ENCODE measurements at places on chromosomes 13 and 19. TPM values are rescaled to one million over a fixed set of nuclear protein-coding genes. Genes with fewer than 3 reads are reported as not detected.

TMEM221 gene
- not detected for total RNA-seq

STOML3 gene
- not detected for total RNA-seq

TEKTIP1 gene
- 4.7 TPM for total RNA-seq

FFAR2 gene
- 0.82 TPM for total RNA-seq

ZNF208 gene
- total RNA-seq = 3.7 TPM

RAB3D gene
- 54.0 TPM for total RNA-seq

HNRNPL gene
- 418 TPM for total RNA-seq

ERICH6B gene
- total RNA-seq = not detected

RPS28 gene
- 1,854 TPM for total RNA-seq

GTF3A gene
- 76.0 TPM for total RNA-seq

MBD3L2 gene
- total RNA-seq = not detected

CLDND2 gene
- not detected for total RNA-seq

CEACAM6 gene
- total RNA-seq = 260 TPM

FAAP24 gene
- 1.3 TPM for total RNA-seq

- DNase-seq = no peak
- H3K27me3 ChIP-seq = no peaks in the 10 kb centered on the region
- H3K36me3 ChIP-seq = no peaks in the 10 kb centered on the region
- H3K4me1 ChIP-seq = no peaks in the 10 kb centered on the region
Measured at GRCh38 chr13:41487222-41487621, 29.9 kb downstream of the RGCC start.

DNA sequence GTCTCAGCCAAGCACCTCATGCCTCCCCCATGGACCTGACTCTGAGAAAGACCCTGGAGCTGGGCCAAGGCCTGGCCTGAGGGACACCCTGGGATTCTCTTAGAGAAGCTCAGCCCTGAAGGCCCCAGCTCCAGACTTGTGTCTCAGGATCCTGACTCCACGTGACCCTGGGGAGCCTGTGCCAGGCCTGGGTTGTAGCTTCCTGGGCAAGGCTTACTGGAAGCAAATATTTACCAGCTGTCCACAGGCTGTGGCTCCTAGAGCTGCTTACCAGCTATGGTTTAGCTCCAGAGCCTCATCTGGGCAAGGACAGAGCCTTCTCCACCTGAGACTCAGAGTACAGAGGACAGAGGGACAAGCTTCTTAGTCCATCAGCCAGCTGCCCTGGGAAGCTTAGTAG is 61.0 kb upstream of the CEACAM8 start:
- no peak for DNase-seq
- no peak overlapping the region for H3K4me3 ChIP-seq
- no peaks in the 10 kb centered on the region for H3K36me3 ChIP-seq
- H3K4me1 ChIP-seq = no peaks in the 10 kb centered on the region
- H3K27ac ChIP-seq = no peak overlapping the region
- no peaks in the 10 kb centered on the region for H3K27me3 ChIP-seq

DNA sequence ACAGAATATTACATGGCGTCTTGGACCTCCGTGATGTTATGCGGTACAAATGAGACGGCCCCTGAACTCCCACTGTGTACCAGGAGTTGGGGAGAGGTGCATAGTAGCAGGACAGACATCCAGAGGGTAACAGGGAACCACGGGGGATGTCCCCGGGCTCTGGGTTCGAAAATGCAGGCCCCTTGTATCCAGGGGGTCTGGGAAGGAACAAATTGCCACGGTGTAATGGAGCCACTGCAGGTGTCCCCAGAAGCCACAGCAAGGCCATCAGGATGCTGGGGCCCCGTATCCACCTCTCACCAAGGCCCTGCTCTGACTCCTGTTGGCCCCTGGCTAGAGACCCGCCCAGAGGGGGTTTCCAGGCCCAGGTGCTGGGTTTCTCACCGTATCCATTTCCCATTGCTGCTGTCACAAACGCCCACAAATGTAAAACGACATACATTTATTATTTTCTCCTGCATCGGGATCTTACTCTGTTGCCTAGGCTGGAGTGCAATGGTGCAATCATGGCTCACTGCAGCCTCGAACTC is 77.8 kb downstream of the INSR start:
- no peaks in the 10 kb centered on the region for H3K27me3 ChIP-seq
- no peaks in the 10 kb centered on the region for H3K4me1 ChIP-seq
- H3K4me3 ChIP-seq = no peak overlapping the region

DNA sequence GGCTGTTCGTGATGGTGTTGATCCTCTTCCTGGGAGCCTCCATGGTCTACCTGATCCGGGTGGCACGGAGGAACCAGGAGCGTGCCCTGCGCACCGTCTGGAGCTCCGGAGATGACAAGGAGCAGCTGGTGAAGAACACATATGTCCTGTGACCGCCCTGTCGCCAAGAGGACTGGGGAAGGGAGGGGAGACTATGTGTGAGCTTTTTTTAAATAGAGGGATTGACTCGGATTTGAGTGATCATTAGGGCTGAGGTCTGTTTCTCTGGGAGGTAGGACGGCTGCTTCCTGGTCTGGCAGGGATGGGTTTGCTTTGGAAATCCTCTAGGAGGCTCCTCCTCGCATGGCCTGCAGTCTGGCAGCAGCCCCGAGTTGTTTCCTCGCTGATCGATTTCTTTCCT is 12.2 kb upstream of the C19orf33 start:
- no peak for DNase-seq
- H3K27me3 ChIP-seq = no peaks in the 10 kb centered on the region
- H3K4me1 ChIP-seq = no peaks in the 10 kb centered on the region
- no peaks in the 10 kb centered on the region for H3K36me3 ChIP-seq
- no peak overlapping the region for H3K4me3 ChIP-seq

- H3K4me1 ChIP-seq = peaks cover 8% of the 10 kb centered on the region
- no peaks in the 10 kb centered on the region for H3K27me3 ChIP-seq
- H3K36me3 ChIP-seq = no peaks in the 10 kb centered on the region
- peak overlapping the region; percentile 49 for H3K27ac ChIP-seq
- DNase-seq = no peak
Measured at GRCh38 chr13:45162821-45163220, 38.0 kb downstream of the KCTD4 start.

DNA sequence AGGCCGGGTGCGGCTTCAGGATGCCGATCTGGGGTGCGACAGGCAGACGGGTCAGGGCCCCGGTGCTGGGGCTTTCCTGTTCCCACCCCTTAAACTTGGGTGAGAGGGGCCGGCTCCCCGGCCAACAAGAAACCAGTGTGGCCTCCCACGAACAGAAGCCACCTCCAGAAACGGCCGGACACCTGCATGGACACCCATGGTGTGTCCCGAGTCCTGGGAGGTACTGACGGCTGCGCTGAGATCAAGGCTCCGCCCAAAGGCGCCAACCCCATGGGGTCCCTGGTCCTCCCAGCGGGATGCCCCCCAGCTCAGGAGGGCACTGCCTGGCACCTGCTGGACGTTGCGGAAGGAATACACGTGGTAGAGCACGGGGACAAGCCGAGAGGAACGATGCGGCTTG is 11.5 kb downstream of the POLRMT start:
- no peak for DNase-seq
- no peak overlapping the region for H3K4me3 ChIP-seq
- H3K36me3 ChIP-seq = peaks cover 13% of the 10 kb centered on the region

DNA sequence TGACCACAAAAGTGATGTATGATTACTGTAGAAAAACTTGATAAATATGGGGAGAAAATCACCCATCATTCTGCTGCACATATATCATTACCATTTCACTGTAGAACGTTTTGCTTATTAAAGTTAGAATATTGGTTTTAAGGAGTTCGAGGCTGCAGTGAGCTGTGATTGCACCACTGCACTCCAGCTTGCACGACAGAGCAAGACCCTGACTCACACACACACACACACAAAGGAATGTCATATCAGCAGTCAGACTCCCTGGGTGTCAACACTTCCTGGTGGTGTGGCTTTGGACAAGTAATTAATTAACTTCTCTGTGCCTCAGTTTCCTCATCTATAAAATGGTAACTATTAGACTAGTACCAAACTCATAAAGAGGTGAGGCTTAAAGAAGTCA is 11.3 kb upstream of the PNMA8A start:
- no peaks in the 10 kb centered on the region for H3K27me3 ChIP-seq
- no peaks in the 10 kb centered on the region for H3K36me3 ChIP-seq
- H3K27ac ChIP-seq = no peak overlapping the region
- no peak for DNase-seq
- H3K4me1 ChIP-seq = no peaks in the 10 kb centered on the region

DNA sequence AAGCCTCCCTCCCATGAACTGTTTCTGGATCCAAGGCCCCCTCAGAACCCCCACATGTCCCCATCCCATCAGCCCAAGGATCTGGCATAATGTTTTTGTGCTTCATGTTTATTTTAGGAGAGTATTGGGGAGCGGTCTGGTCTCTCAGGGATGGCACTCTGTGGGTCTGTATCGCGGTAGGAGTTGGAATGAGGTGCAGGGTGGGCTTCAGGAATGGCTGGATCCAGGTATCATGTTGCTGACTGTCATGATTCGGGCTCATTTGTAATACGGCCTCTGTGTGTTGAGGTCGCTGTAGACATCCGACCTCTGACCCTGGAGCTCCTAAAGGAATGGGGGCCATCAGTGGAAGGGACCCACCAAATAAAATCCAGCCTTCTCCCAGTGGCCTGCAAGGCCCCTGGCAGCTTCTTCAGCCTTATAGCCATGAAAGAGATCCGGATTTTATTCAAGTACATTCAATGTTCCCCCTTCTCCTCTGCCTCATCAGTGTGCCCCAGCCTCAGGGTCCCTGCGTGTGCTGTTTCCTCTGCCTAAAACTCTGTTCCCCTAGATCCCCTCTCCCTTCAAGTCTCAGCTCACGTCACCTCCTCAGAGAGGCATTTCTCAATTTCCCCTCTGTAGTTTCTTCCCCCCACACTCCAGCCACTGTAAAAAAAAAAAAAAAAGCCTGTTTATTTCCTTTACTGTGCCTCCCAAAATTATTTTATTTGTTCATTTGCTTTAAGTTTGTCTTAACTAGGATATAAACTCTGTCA is 2.2 kb downstream of the HCST start:
- DNase-seq = no peak
- no peaks in the 10 kb centered on the region for H3K4me1 ChIP-seq
- H3K27me3 ChIP-seq = no peaks in the 10 kb centered on the region

DNA sequence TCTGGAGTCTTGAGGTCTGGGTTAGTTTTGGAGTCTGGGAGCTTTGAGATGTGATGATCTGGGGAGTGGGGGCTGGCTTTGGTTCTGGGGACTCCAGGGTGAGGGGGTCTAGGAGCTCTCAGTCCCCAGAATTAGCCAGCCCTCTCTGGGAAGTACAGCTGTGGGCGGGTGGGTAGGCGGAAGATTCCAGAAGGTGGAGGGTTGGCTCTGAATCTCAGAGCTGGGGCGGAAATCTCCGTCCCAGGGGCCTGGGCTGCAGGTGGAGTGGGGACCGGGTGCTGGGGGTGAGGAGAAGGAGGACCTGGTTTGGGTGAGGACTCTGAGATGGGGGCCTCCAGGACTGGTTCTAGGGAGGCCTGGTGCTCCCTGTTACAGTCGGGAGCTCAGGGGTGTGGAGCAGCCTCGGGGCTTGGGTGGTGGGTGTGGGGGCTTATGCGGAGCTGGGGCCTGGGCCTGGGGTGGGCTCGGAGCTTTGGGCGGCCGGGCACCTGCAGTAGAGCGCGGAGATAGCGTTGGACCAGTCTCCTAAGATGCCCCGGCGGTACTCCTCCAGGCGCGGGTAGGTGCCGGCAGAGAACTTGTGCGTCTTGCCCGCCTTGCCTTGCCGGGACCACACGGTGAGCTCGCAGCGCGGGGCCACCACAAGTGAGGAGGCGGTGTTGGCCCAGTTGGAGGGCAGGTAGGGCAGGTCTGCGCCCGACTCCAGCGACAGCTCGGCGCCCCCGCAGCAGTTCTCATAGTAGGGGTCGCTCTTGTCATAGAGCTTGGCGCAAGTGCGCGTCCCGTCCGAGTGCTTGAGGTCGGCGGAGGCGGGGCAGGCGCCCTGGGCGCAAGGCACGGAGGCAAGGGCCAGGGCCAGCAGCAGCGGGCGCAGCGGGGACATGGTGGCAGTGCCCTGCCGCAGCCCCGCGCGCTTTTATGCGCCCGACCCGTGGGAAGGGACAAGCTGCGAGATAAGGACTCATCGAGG is at the start of gene SYCN:
TSS of gene SYCN (minus strand) at position 892 of the 970 bp plus-strand sequence. CDS start at position 883, 9 bp downstream.
- DNase-seq = no peak
- no peak within 1 kb of the TSS for H3K27ac ChIP-seq
- H3K36me3 ChIP-seq = no peaks in the 10 kb centered on the region
- H3K4me3 ChIP-seq = no peak within 1 kb of the TSS
- peaks cover 43% of the 10 kb centered on the region for H3K27me3 ChIP-seq

- no peaks in the 10 kb centered on the region for H3K4me1 ChIP-seq
- DNase-seq = no peak
- no peaks in the 10 kb centered on the region for H3K27me3 ChIP-seq
- no peak overlapping the region for H3K4me3 ChIP-seq
- no peak overlapping the region for H3K27ac ChIP-seq
Measured at GRCh38 chr19:55539090-55539984, 2.4 kb upstream of the SBK2 start.

- H3K27me3 ChIP-seq = no peaks in the 10 kb centered on the region
- H3K4me3 ChIP-seq = no peak overlapping the region
- H3K36me3 ChIP-seq = no peaks in the 10 kb centered on the region
- H3K27ac ChIP-seq = no peak overlapping the region
- no peaks in the 10 kb centered on the region for H3K4me1 ChIP-seq
Measured at GRCh38 chr13:24065176-24065575, 95.3 kb upstream of the SPATA13 start.

GRCh38 chr19:49491030-49491803 is 3.8 kb downstream of the RPL13A start:
- H3K27ac ChIP-seq = no peak overlapping the region
- H3K36me3 ChIP-seq = peaks cover 26% of the 10 kb centered on the region
- DNase-seq = no peak
- no peaks in the 10 kb centered on the region for H3K27me3 ChIP-seq
- no peak overlapping the region for H3K4me3 ChIP-seq

- peaks cover 3% of the 10 kb centered on the region for H3K4me1 ChIP-seq
- peak within 1 kb of the TSS; percentile 23 for H3K4me3 ChIP-seq
- H3K27me3 ChIP-seq = no peaks in the 10 kb centered on the region
- peak; percentile 84 for DNase-seq
- no peaks in the 10 kb centered on the region for H3K36me3 ChIP-seq
Measured at GRCh38 chr19:3480383-3481091, at the start of gene SMIM24. TSS of gene SMIM24 (minus strand) at chr19:3480525. CDS start at chr19:3480463, 62 bp downstream.

DNA sequence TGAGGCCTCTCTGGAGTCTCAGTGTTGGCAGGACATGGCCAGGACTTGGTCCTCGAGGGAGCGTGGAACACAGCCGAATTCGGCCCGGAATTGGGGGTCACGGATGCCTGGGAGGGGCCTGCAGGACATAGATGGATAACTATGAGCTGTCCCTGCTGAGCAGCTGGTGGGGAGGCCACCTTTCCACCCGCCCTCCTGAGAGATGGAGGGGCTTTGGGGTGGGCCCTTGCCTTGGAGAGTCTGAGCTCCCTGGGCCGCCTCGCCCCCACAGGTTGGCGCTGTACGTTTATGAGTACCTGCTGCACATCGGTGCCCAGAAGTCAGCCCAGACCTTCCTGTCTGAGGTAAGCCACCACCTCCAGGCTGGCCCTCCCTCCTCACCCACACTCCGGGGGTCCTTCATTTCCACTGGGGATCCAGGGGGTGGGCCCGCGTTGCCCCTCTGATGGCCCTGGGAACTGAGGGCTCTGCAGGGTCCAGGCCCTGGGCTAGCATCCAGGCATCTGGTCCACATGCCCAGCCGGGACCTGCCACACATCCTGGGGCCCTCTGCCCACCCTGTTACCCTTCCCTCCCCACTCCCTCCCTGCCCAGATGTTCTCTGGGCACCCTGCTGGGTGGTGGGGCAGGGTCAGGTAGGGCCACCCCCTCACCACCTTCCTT is 8.0 kb downstream of the SSBP4 start:
- H3K27ac ChIP-seq = no peak overlapping the region
- H3K36me3 ChIP-seq = no peaks in the 10 kb centered on the region
- H3K4me3 ChIP-seq = no peak overlapping the region
- no peak for DNase-seq
- peaks cover 6% of the 10 kb centered on the region for H3K4me1 ChIP-seq

Measured in colonic mucosa (tissue), 4 donors.